Thoracic aorta endothelial cell (primary cell): ENCODE measurements at places on chromosomes 13 and 19. TPM values are rescaled to one million over a fixed set of nuclear protein-coding genes. Genes with fewer than 3 reads are reported as not detected.

Gene ZNF358
- total RNA-seq = 27.0 and 32.0 TPM in 2 replicates

Gene CERS1
- 1.3 and 1.9 TPM in 2 replicates for total RNA-seq

Gene LILRB1
- total RNA-seq = not detected in 2 replicates

Gene GRIK5
- total RNA-seq = 0.27 and 5.8 TPM in 2 replicates

Gene LRRC63
- total RNA-seq = not detected in 2 replicates

Gene SPIB
- not detected in 2 replicates for total RNA-seq

Gene FFAR2
- total RNA-seq = not detected in 2 replicates

Gene ZNF547
- 1.2 and 3.1 TPM in 2 replicates for total RNA-seq

Gene ZNF136
- 4.7 and 6.3 TPM in 2 replicates for total RNA-seq

Gene ZNF491
- total RNA-seq = 0.65 and 0.93 TPM in 2 replicates

Gene PLIN5
- 0.14 and 0.53 TPM in 2 replicates for total RNA-seq

Gene CABP5
- total RNA-seq = not detected in 2 replicates

Gene PDCD2L
- total RNA-seq = 16.8 and 20.4 TPM in 2 replicates

Gene PRR36
- total RNA-seq = not detected in 2 replicates

Gene ZBTB45
- total RNA-seq = 7.6 and 10.2 TPM in 2 replicates

Gene IGLON5
- not detected in 2 replicates for total RNA-seq

Gene IGFL2
- total RNA-seq = not detected in 2 replicates

Gene SPRED3
- total RNA-seq = 7.8 and 11.0 TPM in 2 replicates

Gene ACP7
- total RNA-seq = 0.07 and 0.27 TPM in 2 replicates

Gene KLC3
- total RNA-seq = not detected in 2 replicates
